ENCODE measurements at places on chromosomes 5 and 9.

- DNase-seq = no peak
Measured at GRCh38 chr9:127092041-127092608, 30.3 kb downstream of the ANGPTL2 start.

GRCh38 chr5:115624994-115625393 is 842 bp downstream of the TMED7 start:
- no peak for DNase-seq

- DNase-seq = no peak
Measured at GRCh38 chr9:5042661-5043178, 57.6 kb downstream of the JAK2 start.

DNA sequence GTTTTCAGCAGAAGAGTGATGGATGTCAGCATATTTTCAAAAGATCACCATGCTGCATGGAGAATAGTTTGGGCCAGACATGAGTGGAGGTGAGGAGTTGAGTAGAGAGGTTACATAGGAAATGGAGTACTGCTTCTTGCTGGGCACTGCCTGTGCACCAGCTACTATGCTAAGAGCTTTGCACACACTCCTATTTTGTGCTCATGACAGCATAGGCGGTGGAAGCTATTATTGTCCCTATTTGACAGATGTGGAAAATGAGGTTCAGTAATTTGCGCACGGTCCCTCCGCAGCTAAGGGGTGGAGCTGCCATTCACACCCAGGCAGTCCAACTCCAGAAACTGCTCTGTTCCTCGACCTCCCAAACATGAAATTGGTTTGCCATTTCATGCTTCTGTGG is 67.8 kb downstream of the ENTREP1 start:
- DNase-seq = no peak

- DNase-seq = no peak
Measured at GRCh38 chr5:159564031-159564430, 233.7 kb upstream of the IL12B start.

- DNase-seq = no peak
Measured at GRCh38 chr5:93395971-93396379, 185.0 kb downstream of the NR2F1-AS1 start.

- no peak for DNase-seq
Measured at GRCh38 chr9:71676460-71676859, 91.9 kb downstream of the CEMIP2 start.

DNA sequence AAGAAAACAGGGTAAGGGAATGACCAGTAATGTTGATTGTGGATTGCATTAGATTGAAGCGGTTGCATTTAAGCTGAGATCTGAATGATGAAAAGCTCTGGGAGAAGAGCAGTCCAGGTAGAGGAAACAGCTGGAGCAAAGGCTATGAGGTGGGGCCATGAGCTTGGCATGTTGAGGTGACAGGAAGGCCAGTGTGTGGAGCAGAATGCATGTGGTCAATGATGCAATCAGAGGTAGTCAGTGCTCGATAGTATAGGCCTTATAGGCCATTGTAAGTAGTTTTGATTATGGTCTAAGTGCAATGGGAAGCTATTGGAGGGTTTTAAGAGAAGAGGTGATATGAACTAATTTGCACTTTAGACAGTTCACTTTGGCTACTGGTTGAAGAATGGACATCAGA is 270.4 kb downstream of the ARHGAP26 start:
- no peak for DNase-seq

Measured in NCI-H1436 treated with DMSO at 0.1 percent for 48 hours (cell line).